ENCODE measurements at places on chromosomes 7 and 10.

GRCh38 chr10:119542357-119542987 is at the start of gene RGS10:
TSS of gene RGS10 (minus strand) at chr10:119542719. CDS start at chr10:119542638, 81 bp downstream.
- peak; percentile 82 for DNase-seq

DNA sequence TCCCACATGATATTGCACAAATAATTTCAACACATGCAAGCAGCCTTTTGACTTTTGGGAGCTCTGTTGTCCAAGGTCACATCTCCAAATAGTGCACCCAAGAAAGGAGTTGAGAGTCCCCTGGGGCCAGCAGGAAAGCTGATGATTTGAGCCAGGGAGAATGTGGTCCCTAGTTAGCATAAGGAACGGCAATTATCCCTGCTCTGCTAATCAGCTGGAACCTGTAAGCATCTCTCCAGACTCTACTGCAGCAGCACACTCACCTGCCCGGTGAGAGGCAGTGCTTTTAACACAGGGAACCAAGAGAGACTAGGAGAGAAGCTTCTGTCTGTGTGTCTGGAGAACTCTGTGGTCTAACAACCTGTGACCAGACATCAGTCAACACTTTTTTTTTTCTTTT is 17.0 kb downstream of the TRPV5 start:
- no peak for DNase-seq

DNA sequence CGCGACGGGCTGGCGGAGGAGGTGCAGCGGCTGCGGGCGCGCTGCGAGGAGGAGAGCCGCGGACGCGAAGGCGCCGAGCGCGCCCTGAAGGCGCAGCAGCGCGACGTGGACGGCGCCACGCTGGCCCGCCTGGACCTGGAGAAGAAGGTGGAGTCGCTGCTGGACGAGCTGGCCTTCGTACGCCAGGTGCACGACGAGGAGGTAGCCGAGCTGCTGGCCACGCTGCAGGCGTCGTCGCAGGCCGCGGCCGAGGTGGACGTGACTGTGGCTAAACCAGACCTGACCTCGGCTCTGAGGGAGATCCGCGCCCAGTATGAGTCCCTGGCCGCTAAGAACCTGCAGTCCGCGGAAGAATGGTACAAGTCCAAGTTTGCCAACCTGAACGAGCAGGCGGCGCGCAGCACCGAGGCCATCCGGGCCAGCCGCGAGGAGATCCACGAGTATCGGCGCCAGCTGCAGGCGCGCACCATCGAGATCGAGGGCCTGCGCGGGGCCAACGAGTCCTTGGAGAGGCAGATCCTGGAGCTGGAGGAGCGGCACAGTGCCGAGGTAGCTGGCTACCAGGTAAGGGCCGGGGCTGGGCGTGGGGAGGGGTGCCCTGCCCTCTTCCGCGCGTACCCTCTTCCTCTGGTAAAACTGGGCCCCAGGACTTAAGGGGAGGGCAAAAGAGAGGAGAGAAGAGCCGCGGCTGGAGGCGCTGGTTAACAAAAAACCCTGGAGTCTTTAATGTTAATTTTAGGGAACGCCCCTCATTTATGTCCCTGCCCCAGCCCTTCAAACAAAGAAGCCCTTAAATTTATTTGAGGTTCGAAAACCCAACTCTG is 987 bp downstream of the INA start:
- no peak for DNase-seq

- DNase-seq, result no peak
Measured at GRCh38 chr7:55325371-55325792, 39.8 kb upstream of the LANCL2 start.

DNA sequence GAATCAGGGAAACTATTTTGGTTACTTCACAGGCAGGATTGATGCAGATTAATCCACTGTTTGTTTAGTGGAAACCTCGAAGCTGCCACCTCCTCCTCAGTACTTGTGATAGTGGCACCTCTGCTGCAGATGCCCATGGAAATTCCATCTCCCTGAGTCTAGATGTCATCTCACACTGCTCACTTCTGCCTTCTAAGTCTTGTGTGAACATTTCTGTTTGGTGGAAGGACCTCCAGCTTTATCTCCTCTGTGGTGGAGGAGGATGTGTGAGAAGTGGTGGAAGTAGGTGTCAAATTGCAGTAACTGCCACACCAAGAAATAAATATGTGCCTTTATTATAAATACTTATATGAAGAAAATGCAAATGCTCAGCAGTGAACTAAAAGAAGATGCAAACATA is 25.8 kb upstream of the GPR141 start:
- no peak for DNase-seq

- no peak for DNase-seq
Measured at GRCh38 chr10:22459496-22459895, 114.2 kb downstream of the SPAG6 start.

GRCh38 chr10:92832998-92833650 is 15.2 kb upstream of the EXOC6 start:
- no peak for DNase-seq

GRCh38 chr7:41436139-41436538 is 266.8 kb downstream of the INHBA start:
- no peak for DNase-seq

Data from stimulated activated CD8-positive, alpha-beta memory T cell treated with anti-CD3 and anti-CD28 coated beads, Interleukin-12 subunit alpha, Interleukin-12 subunit beta, amount 100 ng/mL, for 4 hours (primary cell).